ENCODE measurements at places on chromosomes 5 and 9.

DNA sequence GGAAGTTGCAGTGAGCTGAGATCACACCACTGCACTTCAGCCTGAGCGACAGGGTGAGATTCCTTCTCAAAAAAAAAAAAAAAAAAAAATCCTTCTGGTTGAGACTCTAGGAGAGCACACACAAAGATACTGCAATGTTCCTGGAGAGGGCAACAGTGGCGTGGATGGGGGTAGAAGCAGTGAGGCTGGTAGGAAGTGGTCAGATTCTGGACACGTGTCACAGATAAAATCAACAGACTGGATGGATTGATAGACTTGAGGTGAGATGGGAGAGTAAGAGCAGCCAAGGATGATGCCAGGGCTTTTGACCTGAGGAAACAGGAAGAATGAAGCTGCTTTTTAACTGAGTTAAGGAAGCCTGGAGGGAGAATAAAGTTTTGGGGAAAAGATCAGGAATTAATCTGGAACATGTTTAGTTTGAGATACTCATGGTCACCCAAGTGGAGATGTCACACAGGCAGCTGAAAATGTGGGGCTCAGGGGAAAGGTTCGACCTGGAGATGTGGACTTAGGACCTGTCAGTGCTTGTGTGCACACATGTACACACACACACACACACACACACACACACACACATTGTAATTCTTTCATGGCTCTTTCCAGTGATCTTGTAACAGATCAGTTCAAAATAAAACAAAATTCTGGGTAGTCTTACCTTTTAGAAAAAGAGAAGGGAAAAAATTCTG is 88.1 kb downstream of the FANCC start:
- DNase-seq, result no peak

- no peak for DNase-seq
These were observed 40.2 kb downstream of the MRPL36 start for GRCh38 chr5:1759378-1759970.

DNA sequence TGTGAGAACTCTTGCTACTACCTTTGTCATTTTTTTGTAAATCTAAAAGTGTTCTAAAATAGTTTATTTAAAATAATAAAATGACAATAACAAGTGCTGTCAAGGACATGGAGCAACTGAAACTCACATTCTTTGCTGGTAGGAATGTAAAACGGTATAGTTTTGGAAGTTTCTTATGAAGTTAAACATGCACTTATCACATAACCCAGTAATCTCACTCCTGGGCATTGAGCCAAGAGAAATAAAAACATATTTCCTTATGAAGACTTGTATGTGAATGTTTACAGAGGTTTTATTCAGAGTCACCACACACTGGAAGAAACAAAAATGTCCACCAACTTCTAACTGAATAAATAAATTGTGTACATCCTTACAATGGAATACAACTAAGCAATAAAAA is 46.0 kb upstream of the COL15A1 start:
- DNase-seq, result no peak

DNA sequence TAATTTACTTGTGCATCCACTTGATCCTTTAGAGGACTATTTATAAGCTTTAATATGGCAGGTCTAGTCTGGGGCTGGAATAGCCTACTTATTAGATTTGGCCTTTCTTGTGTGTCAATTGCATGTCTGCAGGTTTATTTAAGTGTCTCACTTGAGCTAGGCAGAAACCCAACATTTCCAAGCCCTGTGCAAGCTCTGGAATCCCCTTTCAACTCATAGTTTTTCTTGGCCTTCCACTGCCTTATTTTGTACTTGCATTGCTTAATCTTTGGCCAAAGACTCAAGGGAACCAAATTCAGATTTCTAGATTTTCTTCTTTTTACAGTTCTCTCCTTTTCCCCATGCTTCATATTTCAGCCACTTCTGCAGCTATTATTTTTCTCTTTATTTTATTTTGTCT is 102.4 kb upstream of the RFX3 start:
- DNase-seq, result peak; percentile 79

DNA sequence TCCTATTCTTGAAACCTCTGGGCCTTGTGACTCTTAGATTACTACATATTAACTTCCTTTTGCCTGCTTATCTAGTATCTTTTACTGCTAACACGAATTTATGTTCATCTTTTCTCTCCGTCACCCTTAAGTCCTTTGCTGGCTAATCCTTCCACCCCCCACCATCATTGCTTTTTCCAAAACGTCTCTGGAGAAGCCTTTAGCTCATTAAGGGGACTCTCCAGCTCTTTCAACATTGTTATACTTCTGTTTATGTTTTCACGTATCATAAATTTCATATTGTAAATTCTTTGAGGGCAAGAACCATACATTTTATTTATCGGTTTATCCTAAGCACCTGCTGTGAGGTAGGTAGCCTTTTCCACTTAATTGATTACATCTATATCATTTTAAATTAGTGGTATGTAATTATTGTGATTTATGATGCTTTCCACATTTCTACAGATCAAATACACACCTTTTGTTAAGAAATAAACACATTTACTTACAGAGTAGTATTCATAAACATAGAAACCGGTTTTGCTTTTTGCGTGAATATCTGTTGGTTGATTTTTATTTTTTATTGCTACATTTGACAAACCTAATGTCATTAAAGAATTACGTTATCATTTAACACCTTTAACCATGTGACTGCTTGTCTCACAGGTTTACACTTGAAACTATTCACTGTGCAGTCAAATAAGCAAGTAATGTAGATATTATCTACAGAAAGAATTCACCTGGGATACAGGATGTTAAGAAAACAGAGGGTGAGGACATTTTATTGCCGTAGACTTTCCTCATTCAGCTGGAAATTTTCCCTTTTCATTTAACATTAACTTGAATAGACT is 15.4 kb upstream of the SNX2 start:
- no peak for DNase-seq

- DNase-seq, result peak; percentile 47
These were observed 63.8 kb upstream of the RNF130 start for GRCh38 chr5:180135128-180135955.

- DNase-seq, result peak; percentile 14
These were observed 399.3 kb upstream of the CDH9 start for GRCh38 chr5:27437594-27438200.

- DNase-seq, result no peak
These were observed 55.4 kb downstream of the GOLM1 start for GRCh38 chr9:86043999-86044398.

- DNase-seq, result no peak
These were observed 356.3 kb downstream of the CSNK1G3 start for GRCh38 chr5:123868267-123868666.

DNA sequence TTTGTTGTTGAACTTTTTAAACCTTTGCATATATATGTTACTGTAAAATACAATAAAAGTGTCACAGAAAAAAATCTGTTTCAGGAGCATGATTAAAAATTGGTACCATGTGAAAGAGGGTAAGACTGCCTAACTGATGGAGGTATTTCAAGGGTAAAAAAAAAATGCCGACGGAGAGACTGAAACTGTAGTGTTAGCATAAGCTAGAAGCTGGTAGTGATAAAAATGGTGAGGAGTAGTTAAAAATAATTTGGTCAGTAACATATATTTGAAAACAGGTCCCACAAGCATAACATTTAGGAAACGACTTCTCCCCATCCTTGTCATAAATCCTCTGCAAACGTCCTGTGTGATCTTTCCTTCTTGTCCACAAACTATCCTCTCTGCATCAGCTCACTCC is 64.7 kb downstream of the MEF2C start:
- no peak for DNase-seq

- DNase-seq, result peak; percentile 87
These were observed 4.6 kb downstream of the NIPAL4 start for GRCh38 chr5:157464519-157465171.

DNA sequence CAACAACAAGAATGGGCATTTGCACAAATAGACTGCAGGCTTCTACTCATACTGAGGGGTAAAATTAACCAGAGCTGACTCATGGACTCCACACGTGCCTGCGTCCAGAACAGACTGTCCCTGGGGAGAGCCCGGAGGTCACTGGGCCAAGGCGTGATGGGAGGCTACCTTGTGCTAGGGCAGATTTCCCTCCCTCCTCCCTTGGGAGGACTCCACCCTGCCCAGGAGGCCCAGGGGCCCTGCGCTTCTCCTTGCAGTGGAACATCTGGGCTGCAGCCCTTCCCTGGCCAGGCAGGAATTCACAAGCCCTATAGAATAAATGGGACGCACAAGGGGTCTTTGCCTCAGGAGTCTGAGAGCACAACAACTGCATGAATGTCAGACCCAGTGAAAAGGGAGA is 35.6 kb downstream of the IRX2 start:
- no peak for DNase-seq

GRCh38 chr5:140926443-140927227 is 536 bp downstream of the PCDHAC1 start:
- DNase-seq, result peak; percentile 9

DNA sequence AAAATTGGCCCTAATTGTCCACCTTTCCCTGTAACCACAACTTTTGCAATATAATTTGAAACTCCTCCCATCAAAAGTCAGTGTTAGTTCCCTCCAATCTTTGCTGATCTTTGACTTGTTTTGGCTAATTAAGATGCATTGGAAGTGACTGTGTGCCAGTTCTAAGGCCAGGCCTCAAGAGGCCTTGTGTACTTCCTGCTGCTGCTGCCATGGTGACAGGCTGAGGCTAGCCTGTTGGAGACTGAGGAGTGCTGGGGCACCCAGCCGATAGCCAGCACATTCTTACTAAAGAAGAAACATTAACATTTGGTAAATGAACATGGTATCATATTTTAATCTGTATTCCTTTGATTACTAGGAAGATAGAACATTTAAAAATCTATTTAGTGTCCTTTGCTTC is 86.5 kb downstream of the SREK1 start:
- peak; percentile 6 for DNase-seq

GRCh38 chr9:126745574-126746411 is 59.0 kb upstream of the ZBTB43 start:
- DNase-seq, result no peak

DNA sequence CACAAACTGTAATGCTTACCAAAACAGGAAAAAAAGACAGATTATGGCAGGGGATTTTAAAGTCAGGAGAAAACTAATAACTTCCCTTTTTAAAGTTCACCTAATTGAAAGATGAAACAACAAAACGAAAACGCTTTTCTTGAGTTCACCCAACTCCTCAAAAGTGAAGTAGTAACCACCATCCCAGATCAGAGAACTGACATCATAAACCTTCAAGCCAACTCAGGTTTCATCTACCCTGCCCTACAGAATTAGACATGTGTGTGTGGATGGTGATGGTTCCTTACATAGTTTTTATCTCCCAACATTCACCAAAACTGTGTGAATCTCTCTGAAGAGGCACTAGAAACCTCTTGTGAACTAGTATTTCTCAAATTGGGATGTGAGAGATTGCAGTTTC is 195.2 kb upstream of the PTGER4 start:
- DNase-seq, result no peak

- peak; percentile 96 for DNase-seq
These were observed 186.8 kb upstream of the KLF9 start for GRCh38 chr9:70601000-70601951.

GRCh38 chr9:122204055-122204454 is 24.7 kb downstream of the LHX6 start:
- no peak for DNase-seq

DNA sequence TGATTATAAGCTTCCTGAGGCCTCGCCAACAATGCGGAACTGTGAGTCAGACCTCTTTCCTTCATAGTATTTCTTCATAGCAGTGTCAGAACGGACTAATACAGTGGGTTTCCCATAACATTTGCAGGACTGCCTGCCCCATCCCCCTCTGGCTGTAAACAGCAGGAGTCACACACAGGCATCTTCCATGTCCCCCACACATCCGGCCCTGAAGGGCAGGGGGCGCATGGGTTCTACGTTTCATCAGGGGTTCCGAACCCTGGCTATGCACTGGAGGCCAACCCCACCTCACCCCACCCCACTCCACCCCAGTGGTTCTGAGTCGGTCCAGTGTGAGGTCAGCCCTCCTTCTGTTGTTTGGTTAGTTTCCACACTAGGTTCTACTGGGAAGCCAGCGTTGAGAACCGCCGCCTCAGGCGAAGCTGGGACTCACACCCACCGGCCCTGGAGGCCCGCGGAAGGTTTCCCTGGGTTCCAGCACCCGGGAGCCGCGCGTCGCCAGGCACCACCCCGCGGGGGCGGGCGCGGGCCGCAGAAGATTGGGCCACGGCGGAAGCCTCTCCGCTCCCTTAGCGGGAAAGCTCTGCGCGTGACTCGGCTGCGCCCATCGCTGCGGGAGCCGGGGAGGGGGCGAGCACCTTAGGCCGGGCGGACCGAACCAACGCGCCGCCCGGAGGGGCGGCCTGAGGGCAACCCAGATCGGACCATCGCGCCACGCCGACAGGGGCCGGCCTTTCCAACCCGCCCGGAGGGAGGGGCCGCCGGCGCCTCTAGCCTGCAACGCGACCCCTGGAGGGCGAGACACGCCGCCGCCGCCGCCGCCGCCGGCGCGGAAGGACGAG is at the start of gene RUSC2:
TSS of gene RUSC2 (plus strand) at position 799 of the 842 bp plus-strand sequence. CDS start 56,411 bp downstream, outside the sequence.
- peak; percentile 79 for DNase-seq

GRCh38 chr9:127779136-127779981 is 893 bp upstream of the SH2D3C start:
- no peak for DNase-seq

- DNase-seq, result no peak
These were observed 168.4 kb upstream of the GDNF start for GRCh38 chr5:38008198-38008597.
